ENCODE measurements at places on chromosomes 4 and X.

GRCh38 chr4:84916227-84916626, 50.3 kb downstream of the WDFY3 start:
- DNase-seq = no peak

- DNase-seq = no peak
Observed at GRCh38 chrX:102339312-102340298, 92.6 kb downstream of the NXF2 start.

GRCh38 chr4:141635736-141636081, 674 bp upstream of the IL15 start:
- DNase-seq = no peak

DNA sequence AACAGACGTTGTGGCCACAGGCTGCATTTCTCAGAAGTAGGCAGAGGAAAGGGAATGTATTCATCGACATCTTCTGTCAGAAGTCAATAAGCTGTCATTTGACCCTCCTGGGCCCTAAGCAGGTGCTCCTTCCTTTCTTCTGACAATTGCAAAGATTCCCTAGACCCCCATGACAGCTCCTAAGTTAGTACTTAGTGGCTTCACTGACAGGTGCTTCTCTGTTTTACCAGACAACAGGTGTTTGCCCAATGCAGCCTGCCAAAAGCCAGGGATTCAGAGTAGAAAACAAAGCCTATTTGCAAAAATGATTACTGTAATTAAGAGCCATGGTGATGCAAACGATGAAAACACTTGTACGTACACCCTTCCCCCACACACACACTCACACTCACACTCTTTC, 7.5 kb upstream of the FGF5 start:
- no peak for DNase-seq

GRCh38 chrX:153926552-153926857, 441 bp upstream of the ARHGAP4 start:
- DNase-seq = no peak

DNA sequence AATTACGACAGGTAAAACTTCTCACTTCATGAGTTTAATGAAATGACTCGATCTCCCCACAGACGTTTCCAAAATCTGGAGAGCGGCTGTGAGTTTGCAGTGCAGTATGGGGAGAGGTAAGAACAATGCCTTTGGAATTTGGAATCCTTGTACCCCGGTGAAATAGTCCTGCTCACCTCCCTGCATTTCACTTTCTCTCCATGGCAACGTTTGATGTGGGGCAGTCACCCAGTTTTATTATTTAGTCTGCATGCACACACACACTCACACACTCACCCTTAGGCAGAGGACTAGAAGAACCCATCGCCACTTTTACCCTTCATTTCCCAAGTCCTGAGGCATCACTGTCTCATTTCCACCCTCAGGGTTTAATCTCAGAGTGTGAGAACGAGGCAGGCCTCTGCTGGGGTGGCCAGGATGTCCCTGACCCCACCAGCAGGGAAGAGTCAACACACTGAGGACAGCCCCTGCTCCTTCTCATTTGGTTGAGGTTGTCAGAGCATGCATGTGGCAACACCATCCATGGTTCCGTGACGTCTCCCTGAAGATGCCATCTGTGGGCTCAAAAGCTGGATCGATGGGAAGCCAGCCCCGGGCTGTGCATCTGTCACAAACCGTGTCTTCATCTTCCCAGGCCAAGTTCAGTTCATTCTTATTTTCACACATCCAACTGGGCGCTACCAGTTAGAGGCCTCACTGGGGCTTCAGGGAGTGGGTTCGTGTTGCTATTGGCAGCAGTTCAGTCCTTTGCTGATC, 119.8 kb upstream of the TRIM2 start:
- DNase-seq = no peak

- DNase-seq = no peak
Observed at GRCh38 chrX:69555481-69556041, 51.4 kb downstream of the NALF2 start.

- DNase-seq = no peak
Observed at GRCh38 chrX:42089031-42089430, 165.7 kb upstream of the CASK start.

DNA sequence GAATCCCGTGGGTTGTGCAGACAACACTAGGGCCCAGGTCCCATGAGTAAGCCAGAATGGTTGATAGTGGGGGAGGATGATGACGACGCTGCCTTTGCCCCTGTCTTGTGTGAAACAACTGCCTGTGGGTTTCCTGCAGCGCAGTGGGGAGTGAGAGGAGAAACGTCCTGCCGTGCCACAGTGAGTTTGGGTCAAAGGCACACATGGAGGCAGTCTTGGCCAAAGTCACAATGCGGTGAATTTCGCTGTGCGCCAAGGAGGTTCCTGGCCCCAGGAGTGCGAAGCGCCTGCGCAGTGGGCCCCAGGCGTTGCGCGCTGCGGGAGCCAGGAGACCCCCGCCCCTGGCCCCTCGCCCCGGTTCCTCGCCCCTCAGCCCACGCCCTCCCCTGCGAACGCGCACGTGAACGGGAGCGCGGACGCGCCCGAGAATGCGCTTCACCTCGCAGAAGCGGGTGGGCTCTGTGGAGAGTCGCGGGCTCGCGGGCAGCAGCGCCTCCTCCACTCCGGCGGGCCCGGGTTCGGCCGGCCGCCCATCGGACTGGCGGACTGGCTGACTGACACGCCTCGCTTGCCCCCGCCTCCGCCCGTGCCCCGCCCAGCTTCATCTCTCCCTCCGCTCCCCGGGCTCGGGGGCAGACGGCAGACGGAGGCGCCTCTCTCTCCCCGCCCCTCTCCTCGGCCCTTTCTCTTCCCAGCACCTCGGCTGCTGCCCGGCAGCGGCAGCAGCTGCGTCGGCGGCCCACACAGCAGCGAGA, at the start of gene NUDT10:
TSS of gene NUDT10 (plus strand) at position 635 of the 755 bp plus-strand sequence. CDS start 144 bp downstream, outside the sequence.
- peak; percentile 79 for DNase-seq

DNA sequence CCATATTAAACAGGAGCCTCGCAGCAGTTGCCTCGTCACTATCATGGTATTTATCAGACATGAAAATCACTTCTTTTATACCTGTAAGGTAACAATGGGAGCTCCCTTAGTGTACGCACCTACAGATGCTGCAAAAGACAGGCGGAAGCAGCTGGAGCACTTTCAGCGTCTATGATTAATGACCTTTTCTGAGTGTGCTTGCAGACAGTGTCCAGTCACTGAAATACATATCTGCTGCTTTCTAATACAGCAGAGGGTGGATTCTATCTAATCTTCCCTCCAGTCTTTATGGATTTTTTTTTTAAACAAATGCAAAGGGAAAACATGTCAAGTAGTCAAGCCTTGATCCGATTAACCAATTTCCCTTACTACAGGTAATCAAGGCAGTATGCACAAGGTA, 24.1 kb downstream of the DCTD start:
- no peak for DNase-seq

DNA sequence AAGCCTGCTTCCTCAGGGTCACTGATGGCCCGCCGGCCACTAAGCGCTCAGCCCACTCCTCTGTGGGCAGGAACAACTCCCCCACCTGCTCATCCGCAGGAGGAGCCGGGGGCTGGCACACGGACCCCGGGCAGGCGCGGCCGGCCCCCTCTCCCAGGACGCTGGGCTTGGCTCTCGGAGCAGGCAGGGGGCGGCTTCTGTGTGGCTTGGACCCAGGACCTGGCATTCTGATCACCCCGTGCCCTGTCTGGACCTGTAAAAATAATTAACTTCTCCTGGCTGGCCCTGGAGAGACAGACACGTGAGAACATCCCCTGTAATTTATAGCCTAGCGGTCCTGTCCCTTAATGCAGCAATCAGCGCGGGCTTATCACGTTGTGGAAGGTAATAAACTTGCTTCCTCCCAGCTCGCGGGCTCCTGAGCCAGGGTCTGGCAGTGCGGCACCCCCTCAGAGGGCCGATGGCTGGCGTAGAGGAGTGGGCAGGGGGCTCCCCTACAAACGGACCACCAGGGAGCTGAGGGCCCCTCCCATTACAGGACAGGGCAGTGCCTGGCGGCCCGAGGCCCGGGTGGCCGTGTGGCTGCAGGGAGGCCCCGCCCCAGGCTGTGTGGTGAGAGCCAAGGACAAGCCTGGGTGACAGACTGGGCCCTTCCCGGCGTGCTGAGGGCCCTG, 84.5 kb upstream of the NKX1-1 start:
- DNase-seq = no peak

All from urothelium cell line (cell line).